ENCODE measurements at places on chromosomes 12 and 14.

DNA sequence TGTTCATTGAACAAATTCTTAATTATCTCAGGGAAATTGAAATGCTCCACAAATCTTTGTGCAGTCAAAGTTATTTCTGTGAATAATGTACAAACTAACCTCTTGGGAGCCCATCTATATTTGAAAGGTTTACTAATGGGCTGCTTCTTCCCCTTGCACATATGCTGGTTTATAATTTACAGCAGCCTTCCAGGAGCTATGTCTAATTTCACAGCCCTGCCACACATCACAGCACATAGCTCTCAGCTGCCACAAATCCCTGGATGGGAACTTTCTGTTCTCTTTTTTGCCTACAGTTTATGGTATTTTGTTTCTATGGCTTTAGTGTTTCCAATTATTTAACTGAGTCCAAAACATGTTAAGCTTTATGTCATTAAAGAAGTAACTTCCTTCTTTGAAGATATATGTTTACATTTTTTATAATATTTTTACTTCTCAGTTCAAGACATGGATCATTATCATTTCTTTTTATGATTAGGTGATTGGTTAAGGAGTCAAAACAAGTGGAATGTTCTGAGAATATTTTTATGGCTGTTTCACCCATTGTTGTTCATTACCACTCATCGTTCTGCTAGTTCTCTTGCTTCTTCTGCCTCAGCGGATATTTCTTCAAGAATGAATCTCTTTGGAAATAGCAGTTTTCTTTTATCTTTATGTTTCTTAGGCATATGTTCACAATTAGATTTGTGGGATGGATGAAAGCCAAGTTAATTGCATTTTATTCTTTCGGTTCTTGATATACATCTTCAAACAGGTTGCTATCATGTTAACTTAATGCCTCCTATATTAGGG, 475.6 kb upstream of the MIS18BP1 start:
- no peak for DNase-seq

DNA sequence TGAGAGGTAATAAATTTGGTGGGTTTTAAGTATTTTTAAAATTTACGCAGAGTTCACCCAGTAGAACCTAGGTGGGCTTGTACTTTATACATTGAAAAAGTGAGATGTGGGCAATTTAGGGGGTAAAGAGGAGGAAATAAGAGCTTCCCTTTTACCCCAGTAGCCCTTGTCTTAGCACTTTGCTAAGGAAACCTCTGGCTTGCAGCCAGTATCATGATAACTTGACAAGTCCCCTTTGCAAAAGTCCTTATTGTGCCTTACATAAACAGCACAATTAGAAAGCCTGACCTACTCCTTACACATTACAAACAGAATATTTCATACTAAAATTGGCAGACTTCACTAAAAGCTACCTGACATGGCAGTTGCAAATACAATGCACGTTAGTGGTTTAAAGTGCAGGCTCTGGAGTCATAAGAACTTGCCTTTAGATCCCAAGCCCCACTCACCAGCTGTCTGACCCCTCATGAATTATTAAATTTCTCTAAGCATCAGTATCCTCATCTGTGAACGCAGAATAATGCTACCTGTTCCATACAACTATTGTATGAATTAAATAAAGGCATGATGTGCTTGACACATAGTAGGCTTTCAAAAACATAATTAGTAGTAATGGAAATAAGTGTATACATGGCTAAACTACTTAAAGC, 53.2 kb upstream of the NELL2 start:
- DNase-seq = no peak

DNA sequence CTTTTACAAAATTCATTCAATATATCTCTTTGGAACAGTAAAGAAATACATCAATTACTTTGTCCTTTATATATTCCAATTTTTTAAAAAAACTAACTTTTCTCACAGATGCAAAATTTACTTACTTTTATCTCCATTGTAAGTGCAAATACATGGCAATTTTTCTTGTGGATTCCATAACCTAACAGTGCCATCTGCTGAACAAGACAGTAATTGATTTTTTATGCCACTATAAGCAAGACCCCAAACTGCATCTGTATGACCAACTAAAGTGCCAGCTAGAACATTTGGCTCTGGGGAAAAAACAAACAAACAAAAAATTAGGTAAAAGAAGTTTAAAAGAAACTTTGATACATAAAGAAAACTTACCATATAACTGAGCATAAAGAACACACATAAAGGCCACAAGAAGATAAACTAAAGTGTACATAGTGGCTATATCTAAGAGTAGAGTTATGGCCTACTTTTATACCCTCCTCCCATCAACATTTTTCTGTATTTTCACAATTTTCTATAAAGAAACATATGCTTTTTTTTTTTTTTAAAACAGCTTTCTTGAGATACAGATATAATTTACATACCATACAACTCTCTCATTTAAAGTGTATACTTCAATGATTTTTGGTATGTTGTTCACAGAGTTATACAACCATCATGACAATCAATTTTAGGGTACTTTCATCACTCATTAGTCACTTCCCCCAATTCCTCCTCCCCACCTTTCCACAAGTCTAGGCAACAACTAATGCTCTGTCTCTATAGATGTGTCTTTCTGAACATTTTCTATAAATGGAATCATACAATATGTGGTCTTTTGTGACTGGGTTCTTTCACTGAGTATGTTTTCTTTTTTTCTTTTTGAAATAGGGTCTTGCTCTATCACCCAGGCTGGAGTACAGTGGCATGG, 32.6 kb downstream of the COCH start:
- no peak for DNase-seq

GRCh38 chr14:24179961-24180796, 8.3 kb downstream of the REC8 start:
- peak; percentile 79 for DNase-seq

GRCh38 chr12:96948782-96949181, 41.7 kb downstream of the NEDD1 start:
- no peak for DNase-seq

GRCh38 chr12:16587110-16587453, 18.9 kb downstream of the LMO3 start:
- no peak for DNase-seq

GRCh38 chr14:70832561-70833305, 23.4 kb upstream of the MAP3K9 start:
- DNase-seq = no peak

DNA sequence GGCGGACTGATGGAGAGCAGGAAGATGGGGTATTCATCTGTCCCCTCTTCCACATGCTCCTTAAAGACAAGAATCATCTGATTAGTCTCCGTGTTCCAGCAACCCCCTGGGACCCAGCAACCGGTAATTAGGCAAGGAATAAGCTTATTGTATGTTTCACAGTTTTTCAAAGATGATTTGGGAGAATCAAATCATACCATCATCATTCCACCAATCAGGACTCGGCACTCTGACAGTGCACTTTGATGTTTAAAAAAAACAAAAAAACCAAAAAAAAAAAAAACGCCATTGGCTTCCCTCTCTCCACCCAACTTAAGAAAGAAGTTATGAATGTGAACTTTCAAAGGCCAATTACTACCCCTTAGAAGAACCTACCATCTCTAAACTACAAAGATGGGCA, 1.3 kb upstream of the DYNC1H1 start:
- no peak for DNase-seq

DNA sequence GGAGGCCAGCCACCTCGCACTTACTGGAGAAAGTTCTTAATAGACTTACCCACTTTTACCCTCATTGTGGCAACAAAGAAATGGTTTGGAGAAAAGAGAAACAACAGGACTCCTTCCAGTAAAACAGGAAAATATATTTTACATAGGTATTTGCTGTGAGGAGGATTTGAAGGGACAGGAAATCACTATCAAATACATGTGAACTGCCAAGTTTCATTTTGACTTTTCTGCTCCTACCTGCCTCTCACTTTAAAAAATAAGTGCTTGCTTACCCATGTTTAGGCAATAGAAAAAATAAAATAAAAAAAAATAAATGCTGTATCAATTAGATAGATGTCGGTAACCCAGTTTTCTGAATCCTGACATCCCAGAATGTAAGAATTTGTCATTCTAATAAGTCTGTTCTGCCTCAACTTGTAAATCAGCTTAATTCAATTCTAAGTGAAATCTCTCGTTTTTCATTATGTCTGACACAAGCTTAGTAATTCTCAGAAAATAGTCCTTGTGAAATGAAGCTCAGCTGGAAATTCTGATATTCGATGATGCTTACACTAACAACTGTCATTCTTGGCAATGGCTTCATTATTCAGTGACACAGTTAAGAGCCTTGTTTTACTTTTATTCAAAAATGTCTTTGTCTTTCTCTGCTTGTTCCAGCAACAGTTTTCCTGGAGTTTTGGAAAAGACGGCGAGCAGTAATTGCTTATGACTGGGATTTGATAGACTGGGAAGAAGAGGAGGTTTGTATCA, 131.3 kb downstream of the SLC5A8 start:
- DNase-seq = no peak

DNA sequence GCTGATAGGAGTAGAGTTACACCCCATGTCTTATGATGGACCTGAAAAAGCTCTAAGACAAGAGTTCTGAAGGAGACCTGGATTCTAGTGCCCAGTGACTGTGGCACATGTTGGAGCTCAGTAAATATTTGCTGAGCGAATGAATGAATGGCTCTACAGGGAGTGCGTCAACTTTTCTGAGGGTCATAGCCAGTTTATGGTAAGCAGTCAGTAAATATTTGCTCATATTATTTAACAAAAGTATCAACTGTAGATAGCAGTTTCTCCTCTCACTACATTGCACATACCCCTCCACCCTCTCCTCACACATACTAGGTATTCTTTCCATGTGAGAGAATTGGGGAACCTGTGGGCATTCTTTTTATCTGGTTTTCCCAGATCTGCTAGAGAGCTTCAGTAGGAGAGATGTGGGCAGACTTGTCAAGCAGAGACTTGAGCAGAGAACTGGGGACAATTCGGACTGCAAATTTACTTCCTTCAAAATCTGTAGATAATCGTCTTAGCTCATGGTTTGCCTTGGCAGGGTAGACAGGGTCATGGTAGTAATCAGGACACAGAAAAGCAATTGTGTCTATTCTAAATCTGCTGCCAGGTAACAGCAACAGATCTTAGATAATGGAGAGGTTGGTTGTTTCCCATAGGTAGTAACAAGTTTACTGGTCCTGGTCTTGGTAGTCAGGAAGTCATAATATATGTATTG, 5.7 kb downstream of the SLC4A8 start:
- DNase-seq = no peak

- no peak for DNase-seq
These were observed 163.4 kb downstream of the GARIN6 start for GRCh38 chr12:99810718-99811593.

DNA sequence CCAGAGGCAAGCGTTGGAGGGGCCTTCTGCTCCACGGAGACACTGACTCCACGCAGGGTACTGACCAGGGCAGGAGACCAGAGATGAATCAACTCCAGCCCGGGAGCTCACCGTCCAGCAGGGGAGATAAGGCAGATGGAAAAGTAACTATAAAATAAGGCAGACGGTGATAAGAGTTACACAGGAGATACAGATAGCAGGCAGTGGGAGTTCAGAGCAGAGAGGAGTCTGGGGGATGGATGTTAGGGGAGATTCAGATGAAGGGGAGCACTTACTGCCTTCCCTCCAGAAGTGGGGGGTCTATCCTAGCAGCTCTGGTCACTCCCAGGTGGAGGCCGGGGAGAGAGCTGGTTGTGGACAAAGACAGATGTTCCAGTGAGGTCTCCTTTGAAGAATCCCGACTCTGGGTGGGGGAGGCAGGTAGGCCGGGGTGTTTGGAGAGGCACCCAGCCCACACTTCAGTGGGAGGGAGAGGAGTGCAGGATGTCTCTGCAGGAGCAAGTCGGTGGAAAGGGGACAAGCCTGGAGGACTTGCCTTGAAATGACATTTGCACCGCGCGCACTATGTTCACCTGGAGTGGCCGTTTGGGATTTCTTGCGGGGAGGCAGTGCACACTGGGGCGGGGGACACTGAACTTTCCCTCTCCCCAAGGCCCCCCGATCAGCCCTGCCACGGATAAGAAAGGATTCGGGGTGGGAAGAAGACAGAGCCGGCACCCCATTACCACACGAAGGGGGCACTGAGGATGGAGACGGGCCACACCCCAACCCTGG, 1.2 kb downstream of the PITPNM2 start:
- no peak for DNase-seq

DNA sequence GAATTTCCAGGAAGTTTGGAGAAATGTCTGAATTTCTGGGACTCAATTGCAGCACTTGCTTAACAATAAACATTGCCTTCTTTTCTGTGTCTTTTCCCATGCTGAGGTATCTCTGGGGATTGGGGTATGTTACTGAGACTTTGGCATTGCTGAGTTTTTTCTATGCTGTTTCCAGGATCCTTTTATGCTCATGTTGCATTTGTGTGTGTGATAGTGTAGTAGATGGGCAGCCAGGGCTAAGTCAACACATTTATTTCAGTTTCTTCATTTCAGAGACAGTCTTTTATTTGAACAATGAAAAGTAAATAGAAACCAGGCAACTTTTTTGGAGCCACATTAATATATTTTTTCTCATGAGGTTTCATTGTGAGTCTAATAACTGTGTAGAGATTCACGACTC, 1160.3 kb upstream of the TMEM132C start:
- DNase-seq = no peak

DNA sequence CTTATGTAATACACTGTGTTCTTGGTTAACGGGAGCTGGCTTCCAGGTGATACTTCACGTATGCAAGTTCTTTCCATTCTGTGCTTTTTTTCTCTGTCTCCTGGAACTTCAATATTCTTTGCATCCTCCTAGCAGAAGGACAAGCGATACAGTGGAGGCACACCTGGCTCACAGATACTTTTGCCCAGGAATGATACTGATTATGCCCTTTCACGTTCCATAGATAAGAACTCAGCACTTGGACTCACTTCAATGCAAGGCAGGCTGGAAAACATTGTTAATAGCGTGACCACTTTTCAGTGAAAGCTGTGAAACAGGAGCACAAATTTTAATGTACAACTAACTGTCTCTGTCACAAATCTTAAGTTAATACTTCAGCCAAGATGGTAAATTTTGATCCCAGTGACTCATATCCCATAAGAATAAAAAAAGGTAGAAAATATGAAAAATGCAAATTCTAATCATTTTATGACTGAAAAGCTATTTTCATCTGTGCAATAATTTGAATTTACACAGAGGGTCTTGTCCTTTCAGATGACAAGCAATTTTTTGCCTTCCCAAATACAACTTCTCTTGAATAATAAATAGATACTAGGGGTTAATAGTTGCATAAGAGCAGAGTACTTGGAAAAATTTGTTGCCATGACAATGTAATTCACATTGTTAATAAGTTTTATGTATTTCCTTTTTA, 919.0 kb downstream of the GALC start:
- DNase-seq = no peak

- DNase-seq = no peak
These were observed 183.5 kb upstream of the ABCD2 start for GRCh38 chr12:39803151-39803550.

- peak; percentile 75 for DNase-seq
These were observed 71.2 kb downstream of the GALNT4 start for GRCh38 chr12:89453121-89453978.

- DNase-seq = no peak
These were observed 8.6 kb downstream of the ACVRL1 start for GRCh38 chr12:51915951-51916350.
